Esophagus squamous epithelium (tissue), 5 donors: ENCODE measurements at places on chromosomes 3 and 15.

DNA sequence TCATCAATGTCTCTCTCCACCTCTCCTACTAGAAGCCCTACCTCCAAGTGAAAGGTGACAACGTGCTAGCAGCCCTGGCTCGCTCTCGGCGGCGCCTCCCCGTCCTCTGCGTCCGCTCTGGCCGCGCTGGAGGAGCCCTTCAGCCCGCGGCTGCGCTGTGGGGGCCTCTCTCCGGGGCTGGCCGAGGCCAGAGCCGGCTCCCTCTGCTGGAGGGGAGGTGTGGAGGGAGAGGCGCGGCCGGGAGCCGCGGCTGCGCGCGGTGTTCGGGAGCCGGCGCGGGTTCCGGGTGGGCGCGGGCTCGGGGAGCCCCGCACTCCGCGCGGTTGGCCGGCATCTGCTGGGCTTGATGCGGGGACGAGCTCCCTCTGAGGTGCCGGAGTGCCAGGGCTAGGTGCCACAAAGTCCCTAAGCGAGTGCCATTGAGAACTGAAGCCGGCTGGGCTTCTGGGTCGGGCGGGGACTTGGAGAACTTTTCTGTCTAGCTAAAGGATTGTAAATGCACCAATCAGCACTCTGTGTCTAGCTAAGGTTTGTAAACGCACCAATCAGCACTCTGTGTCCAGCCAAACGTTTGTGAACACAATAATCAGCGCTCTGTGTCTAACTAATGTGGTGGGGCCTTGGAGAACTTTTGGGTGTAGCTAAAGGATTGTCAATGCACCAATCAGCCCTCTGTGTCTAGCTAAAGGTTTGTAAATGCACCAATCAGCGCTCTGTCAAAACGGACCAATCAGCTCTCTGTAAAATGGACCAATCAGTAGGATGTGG, 84.8 kb upstream of the ARRDC4 start:
- DNase-seq = no peak

- no peak for DNase-seq
These were observed 66.2 kb upstream of the TTBK2 start for GRCh38 chr15:42986693-42987342.

GRCh38 chr3:61381745-61382392, 130.6 kb upstream of the FHIT start:
- no peak for DNase-seq

DNA sequence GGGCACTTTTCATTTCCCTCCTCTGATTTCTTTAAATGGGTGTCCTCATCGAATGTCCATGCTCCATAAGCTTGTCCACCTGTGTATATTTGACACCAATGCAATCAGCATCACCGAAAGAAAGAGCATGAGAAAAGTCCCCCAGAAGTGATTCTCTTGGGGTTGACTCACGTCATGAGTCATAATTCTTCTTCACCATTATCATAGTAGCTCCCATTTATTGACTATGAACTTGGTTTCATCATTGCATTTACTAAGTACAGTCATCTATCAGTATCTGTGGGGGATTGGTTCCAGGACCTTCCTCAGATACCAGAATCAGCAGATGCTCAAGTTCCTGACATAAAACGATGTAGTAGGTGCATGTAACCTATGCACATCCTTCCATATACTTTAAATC, 372.5 kb upstream of the CFAP20DC start:
- DNase-seq = no peak

DNA sequence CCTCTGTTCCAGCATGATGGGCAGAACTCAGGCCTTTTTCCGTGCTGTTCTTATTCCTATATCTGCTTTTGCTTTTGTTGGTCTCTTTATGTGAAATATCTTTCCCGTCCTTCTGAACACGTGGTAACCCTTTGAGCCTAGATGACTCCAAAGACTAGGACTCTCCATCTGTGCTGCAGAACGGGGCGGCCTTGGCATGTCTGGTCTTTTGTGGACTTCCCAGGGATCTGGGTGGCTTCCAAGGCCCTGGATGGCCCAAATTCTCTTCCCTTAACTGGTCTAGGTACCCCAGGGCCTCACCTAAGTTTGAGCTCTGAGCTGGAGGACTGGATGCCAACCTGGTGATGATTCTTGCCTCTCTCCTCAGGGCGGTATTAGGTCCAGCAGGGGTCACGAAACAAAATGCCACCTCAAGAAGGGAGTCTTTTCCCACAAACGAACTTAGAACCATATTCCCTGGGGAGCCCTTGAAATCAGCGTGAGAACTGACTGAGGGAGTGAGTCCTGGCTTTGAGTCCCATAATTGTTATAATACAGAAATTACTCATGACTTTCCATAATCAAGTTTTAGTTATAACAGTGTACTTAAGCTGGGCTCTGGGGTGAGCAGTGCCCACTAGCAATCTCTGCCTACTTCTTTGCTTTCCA, 13.8 kb downstream of the TLNRD1 start:
- no peak for DNase-seq

GRCh38 chr3:58388550-58389091, 45.0 kb downstream of the PDHB start:
- DNase-seq = no peak

DNA sequence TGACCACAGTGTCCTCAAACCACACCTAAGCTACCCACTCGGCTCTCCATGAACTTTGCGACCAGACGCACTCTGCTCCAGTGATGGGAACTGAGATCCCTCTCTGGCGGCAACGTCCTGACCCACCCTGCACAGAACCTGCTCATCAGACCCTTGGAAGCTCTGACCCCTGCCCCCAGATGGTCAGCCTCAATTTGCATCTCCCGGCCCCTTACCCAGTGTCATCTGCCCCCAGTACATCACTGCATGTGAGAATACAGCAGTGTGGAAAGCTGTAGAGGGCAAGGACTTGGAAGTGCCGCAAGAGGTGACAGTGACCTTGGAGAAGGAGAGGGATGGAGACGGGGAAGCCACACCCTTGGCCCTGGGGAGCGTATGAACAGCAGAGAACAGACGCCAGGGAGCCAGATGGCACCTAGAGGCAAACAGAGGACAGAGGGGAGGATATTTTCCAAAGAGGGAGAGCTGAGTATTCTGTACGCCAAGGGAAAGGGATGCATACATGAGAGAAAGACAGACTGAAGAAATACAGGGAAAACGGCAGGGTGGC, 192.0 kb downstream of the XXYLT1 start:
- no peak for DNase-seq

DNA sequence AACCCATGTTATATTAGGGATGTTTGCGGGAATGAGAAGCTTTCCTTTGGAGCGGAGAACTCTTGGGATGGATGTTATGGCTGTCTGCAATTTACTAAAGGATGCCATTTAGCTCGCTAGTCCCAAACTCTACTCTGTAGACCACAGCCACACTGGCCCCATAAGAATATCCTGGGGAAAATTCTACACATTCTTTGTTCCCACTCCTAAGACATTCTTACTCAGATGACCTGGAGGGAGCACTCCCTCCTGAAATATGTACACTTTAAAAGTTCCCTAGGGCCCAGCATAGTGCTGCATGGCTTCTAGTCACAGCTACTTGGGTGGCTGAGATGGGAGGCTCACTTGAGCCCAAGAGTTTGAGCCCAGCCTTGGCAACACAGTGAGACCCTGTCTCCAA, 288.7 kb upstream of the RORA start:
- DNase-seq = no peak

DNA sequence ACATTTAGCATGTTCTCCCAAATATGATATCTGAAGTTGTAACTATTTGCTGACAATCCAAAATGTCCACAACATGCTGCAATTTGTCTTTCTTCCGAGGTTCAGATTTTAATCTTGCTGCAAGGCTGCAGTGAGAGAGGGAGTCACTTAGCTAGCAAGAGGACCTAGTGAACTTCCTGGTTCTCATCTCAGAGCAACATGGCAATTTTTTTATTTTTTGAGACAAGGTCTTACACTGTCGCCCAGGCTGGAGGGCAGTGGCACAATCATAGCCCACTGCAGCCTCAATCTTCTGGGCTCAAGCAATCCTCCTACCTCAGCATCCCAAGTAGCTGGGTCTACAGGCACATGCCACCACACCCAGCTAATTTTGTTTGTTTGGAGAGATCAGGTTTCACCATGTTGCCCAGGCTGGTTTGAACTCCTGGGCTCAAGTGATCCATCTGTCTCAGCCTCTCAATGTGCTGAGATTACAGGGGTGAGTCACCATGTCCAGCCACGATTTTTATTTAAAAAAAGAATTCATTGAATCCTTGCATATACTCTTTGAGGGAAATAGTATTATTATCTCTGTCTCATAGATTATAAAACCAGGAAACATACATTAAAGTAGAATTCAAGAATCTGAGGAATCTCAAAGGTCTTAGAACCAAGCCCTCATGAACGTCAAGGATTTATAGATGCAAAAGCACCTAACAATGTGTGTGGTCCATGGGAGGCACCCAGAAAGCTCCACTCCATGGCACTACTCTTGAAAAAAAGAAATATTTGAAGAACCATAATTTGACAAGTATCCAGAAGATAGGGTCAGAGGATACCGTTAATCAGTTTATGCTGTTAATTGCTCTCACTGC, 9.1 kb downstream of the HDC start:
- DNase-seq = no peak

DNA sequence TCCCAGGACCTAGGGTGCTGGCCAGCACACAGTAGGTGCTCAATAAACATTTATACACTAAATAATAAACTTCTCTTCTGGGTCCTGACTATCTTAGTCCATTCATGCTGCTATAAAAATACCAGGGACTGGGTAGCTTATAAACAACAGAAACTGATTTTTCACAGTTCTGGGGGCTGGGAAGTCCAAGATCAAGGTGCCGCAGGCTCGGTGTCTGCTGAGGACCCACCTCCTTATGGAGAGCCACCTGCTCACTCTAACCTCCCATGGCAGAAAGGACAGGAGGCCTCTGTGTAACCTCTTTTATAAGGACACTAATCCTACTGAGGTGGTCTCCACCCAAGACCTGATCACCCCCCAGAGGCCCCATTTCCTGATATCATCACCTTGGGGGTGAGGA, 114.4 kb upstream of the IQSEC1 start:
- DNase-seq = no peak

- DNase-seq = no peak
These were observed 35.7 kb downstream of the RBPMS2 start for GRCh38 chr15:64739577-64740143.

DNA sequence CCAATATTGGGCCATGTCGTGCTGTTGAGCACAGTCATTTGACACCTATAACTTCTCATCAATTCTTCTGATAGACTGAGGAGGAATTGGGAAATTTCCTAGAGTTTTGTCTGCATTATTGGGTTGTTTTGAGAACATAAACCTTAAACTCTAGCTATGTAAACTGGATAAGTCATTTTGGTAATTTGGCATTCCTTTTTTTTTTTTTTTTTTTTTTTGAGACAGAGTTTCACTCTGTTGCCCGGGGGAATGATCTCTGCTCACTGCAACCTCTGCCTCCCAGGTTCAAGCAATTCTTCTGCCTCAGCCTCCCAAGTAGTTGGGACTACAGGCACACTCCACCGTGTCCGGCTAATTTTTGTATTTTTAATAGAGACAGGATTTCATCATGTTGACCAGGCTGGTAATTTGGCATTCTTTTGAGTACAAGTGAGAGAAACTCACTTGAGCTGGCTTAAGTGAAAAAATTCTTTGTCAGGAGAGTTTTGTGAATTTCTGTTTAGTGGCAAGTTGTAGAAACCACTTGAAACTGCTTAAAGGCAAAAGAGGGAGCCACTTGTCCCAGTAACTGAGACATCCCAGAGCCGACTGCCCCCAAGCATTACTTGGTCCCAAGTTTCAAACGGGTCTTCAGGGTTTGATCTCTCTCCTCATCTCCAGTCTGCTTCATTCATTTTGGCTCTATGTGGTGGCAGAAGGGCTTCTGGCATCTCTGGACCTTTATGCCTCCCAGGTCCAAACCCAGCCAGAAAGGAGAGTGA, 34.9 kb downstream of the FLNB start:
- DNase-seq = no peak

GRCh38 chr3:143810166-143810952, 37.9 kb downstream of the SLC9A9 start:
- no peak for DNase-seq

DNA sequence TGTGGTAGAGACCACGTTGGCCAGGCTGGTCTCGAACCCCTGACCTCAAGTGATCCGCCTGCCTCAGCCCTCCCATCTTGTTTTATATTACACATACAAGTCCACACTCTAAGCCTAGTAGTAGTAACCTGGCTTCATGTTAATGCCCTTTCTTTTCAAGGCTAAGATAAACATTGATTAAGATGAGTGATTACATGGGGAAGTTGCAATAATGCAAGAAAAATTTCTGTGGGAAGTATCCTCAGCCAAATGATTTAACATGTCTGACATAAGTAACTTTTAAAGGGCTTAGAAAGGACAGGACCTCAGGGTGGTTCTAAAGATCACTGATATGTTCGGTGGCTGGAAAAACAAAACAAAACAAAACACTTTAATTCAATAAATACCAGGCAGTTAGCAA, 72.1 kb downstream of the SFMBT1 start:
- no peak for DNase-seq

DNA sequence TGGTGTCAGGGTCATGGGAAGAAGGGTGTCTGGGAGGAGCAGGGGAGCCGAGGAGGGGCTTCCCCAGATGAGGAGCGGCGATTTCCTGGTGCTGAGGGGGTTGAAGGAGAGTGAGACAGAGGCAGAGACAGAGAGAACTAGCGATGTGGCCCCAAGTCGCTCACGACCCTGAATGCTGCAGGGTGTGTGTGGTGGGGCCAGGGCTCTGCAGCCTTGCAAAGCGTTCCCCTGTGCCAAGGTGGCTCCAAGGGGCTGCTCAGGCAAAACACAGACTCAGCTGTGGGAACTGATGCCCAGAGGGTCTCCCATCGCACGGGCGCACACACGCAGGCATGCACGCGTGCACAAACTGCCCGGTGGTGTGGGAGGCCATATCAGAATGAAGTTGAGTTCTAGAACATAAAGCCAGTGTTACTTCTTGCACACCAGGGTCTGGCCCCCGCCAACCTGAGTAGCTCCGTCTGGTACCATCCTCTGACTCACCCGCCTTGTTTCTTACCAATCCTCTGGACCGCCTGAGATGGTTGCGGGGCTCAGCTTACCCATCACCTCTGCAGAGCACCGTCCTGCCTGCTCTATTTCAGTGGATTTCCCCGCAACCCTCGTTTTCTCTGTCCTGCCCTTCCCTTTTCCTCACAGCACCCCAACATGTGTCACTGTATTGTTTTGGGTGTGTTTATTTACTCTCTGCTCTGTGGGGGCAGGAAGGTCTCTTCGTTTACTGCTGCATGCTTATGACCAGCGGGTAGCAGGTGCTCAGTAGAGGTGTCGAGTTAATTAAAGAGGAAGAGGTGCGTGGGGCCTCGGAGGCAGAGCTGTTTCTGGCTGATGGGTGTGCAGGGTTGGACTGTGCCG, 4.5 kb downstream of the MELTF start:
- DNase-seq = no peak

DNA sequence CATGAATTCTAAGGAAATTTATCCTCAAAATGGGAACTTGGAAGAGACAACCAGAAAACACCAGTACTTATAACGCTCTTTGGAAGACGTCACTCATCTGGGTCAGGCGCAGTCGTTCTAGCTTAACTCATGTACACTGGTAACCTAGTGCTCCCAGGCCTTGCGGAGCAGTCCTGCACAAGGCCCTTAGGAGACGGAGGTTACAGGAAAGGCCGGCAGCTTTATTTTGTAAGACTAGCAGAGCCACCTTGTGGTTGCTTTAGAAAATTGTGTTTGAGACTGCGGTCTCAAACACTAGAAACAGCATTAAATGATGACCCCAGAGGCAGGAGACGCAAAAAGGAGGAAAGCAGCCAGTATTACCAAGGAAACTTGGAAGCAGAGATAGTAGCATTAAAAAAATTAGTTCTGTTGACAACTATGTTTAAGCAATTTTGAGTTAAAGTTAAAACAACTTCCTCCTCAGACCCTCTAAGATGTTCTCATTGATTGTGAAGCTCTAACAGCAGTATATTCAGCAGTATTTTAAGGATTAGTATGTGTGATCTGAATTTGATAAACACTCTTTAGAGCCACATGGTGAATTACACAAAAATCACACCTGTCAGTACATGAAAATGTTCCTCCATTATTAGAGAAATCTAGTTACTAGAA, 141.9 kb upstream of the C2CD4B start:
- no peak for DNase-seq
